ENCODE measurements at places on chromosomes 11 and 22.

GRCh38 chr22:37848587-37849088 is 581 bp upstream of the EIF3L start:
- DNase-seq = no peak

DNA sequence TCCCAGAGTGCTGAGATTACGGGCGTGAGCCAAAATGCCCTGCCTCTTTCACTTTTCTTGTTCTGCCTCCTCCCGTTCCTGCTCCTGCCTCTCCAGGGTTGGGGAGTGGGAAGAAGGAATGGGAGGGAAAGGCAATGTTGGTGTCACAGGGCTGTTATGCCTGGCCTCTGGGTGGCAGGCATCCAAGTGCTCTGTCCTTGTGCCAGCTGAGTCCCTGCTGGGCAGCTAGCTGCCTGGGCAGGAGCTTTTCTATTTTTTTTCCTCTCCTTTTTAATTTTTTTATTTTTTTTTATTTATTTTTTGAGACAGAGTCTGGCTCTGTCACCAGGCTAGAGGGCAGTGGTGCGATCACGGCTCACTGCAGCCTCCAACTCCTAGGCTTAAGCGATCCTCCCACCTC is 4.1 kb upstream of the SAC3D1 start:
- DNase-seq = no peak

DNA sequence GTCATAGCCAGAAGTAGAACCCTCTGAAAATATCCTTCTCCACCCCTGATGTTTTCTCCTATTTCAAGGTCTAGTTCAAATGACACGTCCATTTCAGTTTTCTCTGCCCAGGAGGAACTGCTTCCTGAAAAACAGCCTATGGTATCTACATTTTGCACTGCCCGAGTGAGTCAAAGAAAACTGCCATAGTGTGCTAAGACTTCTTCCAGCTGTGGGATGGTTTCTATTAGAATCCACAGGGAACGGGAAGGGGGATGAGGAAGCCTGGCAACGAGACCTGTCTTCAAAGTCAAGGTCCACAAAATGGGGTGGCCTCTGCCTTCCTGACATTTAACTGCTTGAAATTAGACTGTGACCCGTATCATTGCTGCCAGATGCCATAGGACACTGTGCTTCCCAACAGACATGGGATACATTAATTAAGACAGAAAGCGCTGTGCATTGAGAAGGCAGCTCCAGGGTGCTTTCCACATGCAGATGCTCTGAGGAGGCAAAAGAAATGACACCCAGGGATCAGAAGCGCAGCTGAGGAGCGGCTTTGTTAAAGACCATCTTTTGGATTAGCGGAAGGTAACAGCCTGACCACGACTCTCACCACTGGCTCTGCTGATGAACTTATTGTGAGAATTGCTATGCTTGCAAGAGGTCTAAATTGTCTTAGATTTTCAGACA is 39.4 kb upstream of the NUP50 start:
- DNase-seq = no peak

DNA sequence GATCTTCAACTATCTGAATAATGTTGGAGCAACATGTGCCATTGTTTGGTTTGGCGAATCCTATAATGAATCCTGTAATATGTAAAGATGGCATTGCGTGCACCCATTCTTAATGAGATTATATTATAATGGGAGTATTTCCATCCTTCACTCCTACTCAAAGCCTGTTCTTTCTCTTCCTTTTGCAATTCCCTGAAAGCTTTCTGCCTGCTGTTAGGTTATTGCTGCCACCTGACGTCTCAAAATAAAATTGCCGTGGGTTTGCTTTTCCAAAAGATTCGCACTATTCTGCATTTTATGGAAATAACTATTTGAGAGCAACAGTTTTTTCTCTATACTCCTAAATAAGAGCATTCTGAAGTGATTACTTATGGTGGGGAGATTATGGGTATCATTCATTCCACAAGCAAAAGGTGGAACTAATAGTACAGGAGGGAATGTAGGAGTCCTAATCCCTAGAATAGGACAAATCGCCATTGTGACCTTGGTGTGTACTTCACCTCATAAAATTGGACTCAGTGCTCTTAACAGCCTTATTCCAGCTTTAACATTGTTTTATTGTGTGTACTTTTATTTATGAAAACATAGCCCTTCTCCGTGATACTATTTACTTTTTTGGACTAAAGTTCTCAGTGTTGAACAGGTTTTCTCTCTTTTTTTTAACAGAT is 69.6 kb upstream of the ALKBH3 start:
- no peak for DNase-seq
